ENCODE measurements at places on chromosomes 11 and 22.

DNA sequence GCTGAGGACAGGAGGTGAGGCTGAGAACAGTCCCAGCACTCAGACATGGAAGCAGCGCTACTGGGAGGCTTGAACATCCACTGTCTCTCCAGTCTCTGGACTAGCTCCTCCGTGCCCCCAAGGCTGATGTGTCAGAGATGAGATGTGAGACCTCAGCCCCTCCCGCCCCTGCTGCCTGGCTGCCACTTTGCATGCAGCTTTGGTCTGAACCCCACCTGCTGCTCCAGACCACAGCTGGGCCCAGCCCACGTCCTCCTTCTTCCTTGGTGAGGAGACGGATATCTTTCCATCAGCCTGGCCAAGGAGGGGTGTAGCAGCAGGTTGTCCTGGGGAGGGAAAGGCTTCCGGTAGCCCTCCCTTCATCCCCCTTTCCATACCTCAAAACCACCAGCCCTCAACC, 148.0 kb upstream of the B3GAT1 start:
- no peak for DNase-seq

- DNase-seq: no peak
These were observed 415.9 kb upstream of the CADM1 start for GRCh38 chr11:115920092-115920461.

DNA sequence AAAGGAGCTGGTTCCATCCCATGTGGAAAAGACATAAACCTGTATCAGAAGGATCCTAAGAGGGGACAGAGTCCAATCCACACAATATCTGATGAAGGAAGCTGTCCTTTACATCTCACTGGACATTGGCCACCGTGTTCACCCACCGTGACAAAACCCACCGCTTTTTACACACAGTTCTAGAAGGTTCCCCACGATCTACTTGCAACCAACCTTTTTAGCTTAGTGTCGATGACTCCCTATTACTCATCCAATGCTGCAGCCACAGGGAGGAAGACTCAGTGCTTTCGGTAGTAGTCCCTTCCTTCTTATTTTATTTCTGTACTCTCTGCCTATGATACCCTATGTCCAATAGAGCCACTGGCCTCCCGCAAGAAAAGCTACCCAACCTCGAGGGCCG, 65.4 kb downstream of the MAPK1 start:
- DNase-seq: no peak

GRCh38 chr22:36224245-36224644, 15.1 kb downstream of the APOL2 start:
- no peak for DNase-seq

- no peak for DNase-seq
These were observed 35.5 kb upstream of the GAB4 start for GRCh38 chr22:17043521-17043920.

GRCh38 chr22:46998331-46998730, 235.9 kb downstream of the TBC1D22A start:
- no peak for DNase-seq

DNA sequence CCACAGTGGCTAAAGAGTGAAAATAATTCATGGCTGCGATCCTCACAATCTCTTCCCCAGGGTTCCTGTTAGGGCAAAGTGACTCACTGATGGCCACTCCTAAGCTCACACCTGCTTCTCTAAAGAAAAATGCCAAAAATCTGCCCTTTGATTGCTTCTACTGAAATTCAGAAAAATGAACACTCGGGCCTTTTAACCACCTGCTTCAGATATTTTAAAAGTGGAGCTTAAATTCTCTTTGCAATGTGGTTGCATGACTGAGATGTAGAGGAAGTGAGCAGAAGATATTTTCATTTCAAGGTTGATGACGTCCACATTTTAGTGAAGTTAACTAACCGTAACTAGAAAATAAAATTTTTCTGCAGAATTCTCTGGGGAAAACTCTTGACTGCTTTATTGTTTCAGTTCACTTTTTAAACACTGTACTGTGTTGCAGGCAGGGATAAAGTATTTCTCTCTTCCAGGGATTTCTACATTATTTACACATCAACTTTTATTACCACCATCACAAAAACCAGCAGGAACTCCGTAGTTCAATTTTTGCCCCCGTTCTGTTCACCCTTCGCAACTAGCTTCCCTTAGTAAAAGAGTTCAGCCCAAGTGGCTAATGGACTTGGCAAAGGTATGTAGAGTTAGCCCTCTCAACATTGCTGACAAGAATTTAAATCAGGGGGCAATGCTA, 8.5 kb downstream of the RAB30 start:
- DNase-seq: peak; percentile 41

DNA sequence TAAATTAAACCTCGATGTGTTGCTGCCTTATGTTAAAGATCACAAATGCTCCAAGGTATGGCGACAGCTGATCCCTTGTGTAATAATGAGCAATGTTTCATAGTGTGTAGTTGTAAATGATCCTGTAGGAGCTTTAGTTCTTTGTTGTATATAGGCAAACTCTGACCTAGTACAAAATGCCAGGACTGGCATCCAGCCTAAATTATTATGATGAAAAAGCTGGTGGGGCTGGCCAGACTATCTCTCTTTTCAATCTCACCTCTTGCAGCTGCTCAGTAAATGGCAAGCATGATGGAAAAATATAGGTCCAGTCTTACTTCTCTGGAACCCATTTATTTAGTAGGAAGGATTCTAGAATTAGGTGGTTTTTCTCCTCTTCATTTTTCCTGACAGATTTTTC, 345.1 kb upstream of the C11orf87 start:
- no peak for DNase-seq

GRCh38 chr22:48256041-48256739, 1493.7 kb downstream of the TBC1D22A start:
- DNase-seq: no peak

DNA sequence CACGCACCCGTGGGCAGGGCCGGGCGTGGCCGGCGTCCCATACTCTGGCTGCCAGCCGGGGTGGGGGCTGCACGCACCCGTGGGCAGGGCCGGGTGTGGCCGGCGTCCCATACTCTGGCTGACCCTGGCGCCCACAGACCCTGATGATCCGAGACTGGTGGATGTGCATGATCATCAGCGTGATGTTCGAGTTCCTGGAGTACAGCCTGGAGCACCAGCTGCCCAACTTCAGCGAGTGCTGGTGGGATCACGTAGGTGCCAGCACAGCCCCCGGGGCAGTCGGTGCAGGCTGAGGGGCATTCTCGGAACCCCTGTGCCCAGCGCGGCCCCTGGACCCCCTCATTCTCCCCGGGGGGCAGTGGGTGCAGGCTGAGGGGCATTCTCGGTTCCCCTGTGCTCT, 19.0 kb downstream of the RNH1 start:
- no peak for DNase-seq

DNA sequence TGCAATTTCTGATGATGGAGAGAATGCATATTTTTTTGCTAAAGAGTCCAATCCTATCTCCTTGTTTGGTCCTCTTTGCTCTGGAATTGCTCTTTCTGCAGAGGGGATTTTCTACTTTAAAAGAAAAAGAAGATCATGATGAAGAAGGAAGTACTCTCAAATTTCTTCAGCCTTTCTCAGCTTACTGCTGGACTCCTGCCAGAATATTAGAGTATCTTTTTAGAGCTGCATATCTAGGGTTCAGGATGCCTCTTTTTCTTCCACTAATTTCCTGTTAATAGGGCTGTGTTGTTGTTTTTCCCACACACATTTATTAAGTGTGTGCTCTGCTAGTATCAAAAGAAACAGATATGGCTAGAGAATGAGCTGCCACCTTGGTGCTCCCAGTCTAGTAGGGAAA, 18.2 kb downstream of the UBASH3B start:
- DNase-seq: peak; percentile 22

DNA sequence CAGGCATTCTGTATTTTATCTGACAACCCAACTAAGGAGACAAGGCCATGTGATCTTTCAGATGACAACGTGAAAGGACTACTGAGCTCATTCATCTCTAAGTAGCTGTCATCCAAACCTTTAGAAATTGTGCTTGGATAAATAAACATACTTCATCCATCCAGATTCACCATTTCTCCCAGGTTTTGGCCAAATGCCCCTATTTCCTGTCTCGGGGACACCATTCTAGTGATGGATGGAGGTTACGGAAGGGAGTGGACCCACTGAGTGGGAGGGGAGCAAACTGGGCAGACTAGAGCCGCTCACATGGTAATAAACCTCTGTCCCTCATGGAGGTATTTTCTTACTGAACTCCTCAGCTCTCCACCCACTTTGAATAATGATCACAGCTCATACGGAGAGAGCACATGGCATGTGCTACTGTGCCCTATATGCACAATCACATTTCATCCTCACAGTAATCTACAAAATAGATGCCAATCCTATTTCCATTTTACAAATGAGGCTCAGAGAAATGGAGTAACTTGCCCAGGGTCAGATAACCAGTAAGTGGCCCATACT, 114.4 kb downstream of the SLC1A2 start:
- no peak for DNase-seq

DNA sequence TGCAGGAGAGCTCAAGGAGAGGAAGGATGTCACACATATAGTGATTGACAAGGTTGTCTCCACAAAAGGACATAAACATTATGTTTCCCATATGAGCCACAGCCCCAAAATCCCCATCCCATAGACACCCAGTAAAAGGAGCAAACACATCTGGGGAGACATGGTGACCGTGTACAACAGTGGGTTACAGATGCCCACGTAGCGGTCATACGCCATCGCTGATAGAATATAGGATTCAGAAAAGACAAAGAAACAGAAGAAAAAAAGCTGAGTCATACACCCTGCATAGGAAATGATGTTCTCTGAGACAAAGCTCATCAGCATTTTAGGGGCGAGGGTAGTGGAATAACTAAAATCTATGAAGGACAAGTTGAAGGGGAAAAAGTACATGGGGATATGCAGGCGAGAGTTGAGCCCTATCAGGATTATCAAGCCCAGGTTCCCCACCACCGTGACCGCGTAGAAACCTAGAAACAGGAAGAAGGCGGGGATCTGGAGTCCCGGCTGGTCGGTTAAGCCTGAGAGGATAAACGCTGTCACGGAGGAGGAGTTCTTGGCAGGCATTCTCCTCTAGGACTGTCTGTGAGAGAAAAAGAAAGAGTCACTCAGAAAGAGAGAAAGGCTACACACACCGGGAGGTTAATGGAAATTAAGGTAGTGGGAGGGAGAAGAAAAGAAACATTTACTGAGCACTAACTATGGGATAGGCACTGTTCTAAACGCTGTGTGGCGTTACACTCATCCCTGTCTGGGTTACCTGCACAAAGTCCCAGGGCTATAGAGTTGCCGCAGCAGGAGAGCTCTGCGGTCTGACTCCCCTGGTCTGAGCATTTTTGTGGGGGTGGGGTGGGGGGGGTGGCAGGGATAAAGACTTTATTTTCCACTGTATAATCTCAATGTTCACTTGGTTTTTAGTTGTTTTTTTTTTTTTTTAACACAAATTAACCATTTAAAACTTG, 36.1 kb upstream of the OR8B8 start:
- peak; percentile 33 for DNase-seq

- no peak for DNase-seq
These were observed 11.8 kb downstream of the EMSY start for GRCh38 chr11:76456571-76456970.

GRCh38 chr22:30225220-30225927, 21.2 kb downstream of the LIF start:
- DNase-seq: no peak

DNA sequence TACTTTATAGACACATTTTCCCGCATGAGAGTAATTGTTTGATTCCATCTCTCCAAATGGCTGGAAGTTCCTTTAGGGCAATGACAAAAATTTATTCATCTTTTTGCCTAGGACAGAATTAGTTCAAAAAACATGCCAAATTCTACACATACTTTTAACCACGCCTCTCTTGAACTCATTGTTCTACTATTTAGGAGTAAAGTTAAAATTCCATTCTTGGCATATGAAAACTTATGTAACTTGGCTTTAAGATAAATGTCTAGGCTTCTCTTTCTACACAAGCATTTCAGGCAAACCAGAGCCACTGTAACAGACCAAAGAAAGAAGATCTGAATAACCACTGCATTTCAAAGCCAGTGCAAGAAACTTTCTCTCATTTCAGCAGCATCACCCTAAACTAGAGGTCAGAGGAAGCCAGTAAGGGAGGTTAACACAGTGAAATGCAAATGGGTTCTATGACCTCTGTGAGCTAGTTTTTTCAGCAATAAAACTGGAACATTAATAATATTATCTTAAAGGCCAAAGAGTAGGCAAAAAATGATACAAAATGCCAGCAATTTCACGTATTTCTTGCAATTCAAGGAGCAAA, 73.0 kb downstream of the RSF1 start:
- DNase-seq: no peak

DNA sequence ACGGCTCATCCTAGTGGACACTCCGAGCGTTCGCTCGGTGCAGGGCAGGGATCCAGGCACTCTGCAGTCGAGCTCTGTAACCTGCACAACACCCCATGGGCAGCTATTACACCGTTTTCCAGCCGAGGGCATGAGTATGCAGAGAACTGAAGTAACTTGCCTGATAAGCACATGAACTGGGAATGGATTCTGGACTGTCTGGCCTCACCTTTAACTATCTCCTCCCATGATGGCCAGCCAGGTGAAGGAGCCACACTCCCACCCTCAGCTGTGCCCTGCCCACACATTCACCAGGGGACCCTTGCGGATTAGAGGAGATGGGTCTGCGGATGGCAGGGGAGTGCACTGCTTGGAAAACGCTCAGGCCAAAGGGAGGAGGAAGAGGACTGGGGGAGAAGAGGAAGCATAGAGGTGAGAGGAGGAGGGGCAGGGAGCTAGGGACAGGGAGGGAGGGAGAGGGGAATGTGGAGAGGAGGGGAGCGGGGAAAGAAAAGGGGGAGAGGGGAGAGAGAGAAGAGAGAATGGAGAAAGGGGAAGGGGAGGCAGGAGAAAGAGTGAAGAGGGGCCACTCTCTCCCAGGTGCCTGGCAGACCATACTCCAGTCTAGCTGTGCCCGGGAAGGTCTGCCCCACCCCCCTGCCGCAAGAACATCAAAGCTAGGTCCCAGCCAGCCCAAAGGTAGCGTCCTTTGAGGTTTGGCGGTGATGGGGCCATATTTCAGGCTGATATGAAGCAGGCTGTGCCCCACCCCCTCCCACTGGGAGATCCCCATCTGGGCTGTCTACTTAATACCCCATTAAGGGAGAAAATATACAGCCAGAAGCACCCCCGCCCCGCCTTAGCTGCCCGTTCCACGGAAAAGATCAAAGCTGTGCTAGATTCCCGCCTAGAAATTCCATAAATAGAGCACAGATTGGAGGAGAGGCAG, 33.2 kb upstream of the TCF20 start:
- DNase-seq: no peak

DNA sequence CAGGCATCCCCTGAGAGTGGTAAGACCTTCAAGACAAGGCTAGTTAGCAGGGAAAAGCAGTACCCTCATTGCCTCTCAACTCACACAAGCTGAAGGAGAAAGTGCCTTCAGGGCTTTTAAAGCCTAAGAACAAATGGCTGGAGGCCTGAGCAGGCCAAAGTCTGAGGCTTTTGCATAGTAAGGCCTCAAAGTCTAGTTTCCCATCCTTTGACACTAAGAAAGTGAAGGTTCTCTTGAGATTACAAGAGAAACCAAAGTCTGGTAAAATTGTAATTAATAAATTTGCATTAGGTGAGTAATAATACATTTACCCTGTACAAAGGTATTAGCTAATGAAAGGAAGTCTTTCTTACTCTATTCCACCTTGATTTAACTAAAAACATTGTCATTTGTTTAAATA, 47.0 kb upstream of the CCDC89 start:
- no peak for DNase-seq

All from skeletal muscle cell (primary cell).